ENCODE measurements at places on chromosomes 7 and 10.
A peak's percentile ranks its signal among the peaks of the same experiment; 100 is the strongest.

DNA sequence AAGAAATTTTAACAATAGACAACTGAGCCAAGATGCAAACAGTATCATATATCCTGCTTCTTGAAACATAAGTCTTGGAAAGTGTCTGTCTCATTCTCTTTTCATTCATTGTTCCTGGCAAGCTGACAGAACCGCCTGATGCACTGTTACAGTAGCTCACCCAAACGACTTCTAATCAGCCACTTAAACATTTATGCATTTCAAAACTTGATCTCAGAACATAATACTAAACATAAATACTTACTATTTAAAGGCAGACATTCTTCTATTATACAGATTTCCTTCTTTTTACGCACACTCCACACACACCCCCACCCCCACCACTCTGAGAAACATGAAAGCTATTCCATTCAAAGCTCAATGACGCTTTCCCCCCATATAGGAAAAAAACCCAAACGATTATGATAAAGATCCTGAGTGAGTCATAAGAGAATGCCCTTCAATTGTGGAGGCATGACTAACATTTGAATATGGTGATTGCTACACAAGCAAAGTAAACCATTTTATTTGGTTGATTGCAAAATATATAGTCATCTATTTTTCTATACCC lies 30.5 kb downstream of the SHTN1 start:
- no peak for DNase-seq

GRCh38 chr7:124956160-124956559 lies 26.5 kb upstream of the POT1 start:
- DNase-seq = no peak

DNA sequence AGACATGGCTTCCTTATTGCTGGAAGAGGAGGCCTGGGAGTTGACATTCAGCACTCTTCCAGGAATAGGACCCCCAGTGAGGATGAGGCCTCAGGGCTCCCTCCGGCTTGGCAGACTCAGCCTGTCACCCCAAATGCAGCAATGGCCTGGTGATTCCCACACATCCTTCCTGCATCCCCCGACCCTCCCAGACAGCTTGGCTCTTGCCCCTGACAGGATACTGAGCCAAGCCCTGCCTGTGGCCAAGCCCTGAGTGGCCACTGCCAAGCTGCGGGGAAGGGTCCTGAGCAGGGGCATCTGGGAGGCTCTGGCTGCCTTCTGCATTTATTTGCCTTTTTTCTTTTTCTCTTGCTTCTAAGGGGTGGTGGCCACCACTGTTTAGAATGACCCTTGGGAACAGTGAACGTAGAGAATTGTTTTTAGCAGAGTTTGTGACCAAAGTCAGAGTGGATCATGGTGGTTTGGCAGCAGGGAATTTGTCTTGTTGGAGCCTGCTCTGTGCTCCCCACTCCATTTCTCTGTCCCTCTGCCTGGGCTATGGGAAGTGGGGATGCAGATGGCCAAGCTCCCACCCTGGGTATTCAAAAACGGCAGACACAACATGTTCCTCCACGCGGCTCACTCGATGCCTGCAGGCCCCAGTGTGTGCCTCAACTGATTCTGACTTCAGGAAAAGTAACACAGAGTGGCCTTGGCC lies 4.3 kb downstream of the PGAM2 start:
- no peak for DNase-seq

DNA sequence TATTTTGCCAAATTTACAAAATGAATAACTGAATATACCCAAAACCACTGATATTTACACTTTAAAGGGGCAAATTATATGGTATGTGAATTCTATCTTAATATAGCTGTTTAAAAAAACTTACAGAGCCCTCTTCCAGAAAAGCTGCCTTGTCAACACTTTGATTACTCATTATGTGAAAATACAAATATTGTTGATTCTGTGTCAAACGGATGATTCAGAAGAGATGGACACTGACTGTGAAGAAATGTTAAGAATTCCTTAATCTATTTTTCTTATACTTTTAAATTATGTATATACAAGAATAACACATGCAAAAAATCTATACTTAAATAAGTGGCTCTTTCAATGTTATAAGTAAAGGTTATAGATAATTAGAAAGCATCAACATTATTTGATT lies 41.5 kb downstream of the SMURF1 start:
- no peak for DNase-seq

- no peak for DNase-seq
These were observed 102.2 kb upstream of the NAMPT start for GRCh38 chr7:106386958-106387357.

DNA sequence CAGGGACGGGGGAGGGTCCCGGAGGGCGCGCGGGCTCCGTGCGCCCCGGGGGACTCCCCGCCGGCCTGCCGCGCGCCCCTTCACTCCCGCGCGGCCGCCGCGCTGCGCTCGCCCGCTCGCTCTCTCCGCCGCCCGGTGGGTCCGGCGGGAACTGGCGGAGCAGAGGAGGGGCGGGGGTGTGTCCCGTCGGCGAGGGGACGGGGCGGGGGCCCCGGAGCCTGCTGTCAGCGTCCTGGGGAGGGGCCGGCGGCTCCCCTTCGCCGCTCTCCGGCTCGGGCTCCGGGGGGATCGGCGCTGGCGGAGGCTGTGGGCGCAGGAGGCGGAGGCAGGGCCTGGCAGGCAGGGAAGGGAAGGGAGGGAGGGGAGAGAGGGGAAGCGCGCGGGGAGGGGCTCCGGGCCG lies at the start of gene SH3PXD2A:
TSS of gene SH3PXD2A (minus strand) at position 153 of the 400 bp plus-strand sequence. CDS start 310 bp downstream, outside the sequence.
- peak; percentile 55 for DNase-seq

DNA sequence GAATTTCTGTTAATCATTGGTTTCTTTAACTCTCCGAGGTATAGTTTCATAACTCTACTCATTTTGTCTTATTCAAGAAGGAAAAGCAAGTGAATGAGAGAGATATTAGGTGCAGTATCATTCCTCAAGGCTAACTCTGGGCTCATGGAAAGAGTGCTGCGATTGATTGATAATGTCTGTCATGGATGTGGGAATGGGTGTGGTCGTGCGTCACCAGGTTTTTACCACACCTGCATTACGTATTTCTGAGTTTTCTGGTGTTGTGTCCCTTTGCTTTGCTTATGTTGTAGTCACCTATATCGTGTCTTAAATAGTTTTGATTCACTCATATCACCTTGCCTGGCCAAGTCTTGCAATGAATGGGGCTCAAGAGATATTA lies 44.9 kb upstream of the ZNF438 start:
- DNase-seq = no peak

- DNase-seq = no peak
These were observed 583.5 kb downstream of the CNTNAP2 start for GRCh38 chr7:146700015-146700560.

All from hematopoietic multipotent progenitor cell (in vitro differentiated cells).